GM12892 (cell line): ENCODE measurements at places on chromosomes 6 and 20.

- no peak for DNase-seq
These were observed 614.2 kb upstream of the CITED2 start for GRCh38 chr6:139988685-139989084.

DNA sequence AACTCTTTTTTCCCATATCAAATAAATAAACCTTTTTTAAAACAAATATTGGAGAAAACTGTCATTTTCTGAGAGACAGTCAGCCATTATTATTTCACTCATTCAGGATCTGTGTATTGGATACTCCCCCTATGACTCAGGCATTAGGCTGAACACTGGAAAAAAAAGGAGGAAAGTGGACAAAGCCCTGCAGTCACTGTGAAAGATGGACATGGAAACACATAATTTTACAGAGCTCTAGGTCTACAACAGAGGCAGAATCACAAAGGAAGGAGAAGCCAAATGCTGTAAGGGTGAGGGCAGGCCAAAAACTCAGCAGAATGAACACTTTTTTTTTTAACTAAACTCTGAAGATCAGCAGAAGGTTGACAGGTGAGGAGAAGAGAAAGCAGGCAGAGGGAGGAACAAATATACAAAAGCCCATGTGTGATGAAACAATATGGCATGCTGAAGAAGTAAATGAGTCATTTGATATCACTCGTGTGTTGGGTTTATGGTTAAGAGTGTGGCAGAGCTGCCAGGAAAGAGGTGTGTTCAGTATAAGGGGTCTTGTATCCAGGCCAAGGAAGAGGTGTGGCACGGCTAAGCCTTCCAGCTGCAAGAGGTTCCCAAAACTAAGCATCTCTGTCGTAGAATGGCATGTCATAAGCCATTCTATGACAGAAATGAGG lies 39.1 kb downstream of the EPB41L2 start:
- DNase-seq: no peak

- DNase-seq: no peak
These were observed 462.5 kb upstream of the BTBD3 start for GRCh38 chr20:11454966-11455799.

DNA sequence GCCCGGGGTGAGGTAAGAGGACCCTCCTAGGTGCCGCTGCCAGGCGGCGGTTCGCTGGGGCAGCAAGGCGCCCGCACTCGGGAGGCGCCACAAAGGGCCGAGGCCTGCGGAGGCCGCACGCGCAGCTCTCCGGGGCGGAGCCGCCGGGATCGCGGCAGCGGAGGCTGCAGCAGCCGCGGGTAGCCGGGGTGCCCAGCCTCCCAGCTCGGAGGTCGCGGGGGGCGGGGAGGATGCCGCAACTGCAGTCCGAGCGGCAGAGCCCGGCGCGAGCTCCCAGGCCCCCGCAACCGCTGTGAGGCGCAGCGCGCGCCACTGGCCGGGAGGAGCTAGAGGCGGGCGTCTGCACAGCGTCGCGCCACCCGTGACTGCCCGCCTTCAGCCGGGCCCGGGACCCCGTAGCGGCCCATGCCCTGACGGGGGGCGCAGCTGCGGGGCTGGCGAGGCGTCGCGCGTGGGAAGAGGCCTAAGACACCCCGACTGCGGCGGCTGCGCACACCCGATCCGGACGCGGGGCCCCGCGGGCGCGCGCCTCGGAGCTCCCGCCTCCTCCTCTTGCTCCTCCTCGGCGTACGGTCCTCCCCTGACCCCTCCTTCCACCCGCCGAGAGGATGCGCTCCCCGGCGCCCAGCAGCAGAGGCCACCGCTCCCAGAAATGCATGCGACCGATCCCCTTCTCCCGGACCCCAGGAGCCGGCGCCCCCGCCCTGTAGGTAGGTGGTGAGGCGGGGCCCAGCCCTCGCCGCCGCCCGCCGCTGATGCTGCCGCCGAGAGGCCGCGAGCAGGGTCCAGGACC lies at the start of gene NCOA7:
Gene NCOA7 (plus strand): TSS at position 603 of the 793 bp plus-strand sequence. CDS start 24,395 bp downstream, outside the sequence.
- DNase-seq: peak; percentile 71

DNA sequence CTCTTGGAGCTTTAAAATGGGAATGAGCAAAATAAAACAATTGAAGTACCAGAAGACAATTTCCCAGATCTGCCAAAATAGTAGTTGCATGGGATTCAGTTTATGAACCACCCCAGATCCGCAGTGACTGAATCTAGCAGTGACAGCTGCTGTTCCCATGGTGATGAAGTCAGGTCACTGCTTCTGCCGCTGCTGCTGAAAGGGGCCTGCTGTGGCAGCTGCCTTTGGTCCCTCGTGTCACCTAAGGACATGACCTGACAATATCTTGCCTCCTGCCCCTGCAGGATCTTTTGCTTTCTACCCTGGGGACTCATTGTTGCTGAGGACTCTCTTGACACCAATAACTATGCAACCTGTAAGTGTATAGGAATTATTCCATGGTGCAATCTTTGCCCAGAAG lies 34.3 kb upstream of the OGFRL1 start:
- DNase-seq: no peak

- DNase-seq: no peak
These were observed 24.7 kb upstream of the PHF3 start for GRCh38 chr6:63610944-63611343.

DNA sequence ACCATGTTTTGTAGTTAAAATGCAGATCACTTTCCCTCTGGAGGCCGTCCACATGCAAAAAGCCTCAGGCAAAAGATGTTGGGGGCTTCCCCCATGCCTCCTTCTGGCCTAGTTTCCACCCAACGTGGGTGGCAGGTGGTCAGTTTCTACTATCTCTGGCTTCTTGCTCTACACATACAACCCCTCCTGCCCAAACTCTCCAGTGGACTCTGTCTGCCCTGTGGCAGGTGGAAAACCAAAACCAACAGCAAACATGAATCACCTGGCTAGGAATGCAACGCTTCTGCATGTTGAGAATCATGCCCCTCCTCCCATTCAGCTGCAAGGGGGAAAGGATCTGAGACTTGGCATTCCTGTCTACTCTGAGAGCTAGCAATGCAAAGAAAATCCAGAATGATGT lies 94.8 kb downstream of the MBOAT1 start:
- no peak for DNase-seq

DNA sequence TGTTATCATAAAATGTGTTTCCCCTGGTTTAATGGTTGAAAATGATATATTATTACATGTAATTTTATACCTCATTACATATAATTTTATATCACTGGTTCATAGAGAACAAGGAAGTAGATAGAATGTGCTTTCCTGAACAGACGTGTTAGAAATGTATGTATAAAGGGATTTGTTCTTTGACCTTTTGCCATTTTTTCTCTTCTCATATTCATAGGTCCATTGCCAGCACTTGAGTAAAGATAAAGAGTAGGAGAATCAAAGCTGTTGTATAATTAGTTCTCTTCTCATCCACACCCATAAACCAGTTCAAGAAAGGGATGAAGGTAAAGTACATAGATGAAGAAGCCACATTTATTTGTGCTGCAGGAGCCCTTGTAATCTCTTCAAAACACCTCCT lies 46.7 kb downstream of the RNF217 start:
- no peak for DNase-seq

- DNase-seq: no peak
These were observed 230.6 kb downstream of the FNDC1 start for GRCh38 chr6:159399751-159400221.

DNA sequence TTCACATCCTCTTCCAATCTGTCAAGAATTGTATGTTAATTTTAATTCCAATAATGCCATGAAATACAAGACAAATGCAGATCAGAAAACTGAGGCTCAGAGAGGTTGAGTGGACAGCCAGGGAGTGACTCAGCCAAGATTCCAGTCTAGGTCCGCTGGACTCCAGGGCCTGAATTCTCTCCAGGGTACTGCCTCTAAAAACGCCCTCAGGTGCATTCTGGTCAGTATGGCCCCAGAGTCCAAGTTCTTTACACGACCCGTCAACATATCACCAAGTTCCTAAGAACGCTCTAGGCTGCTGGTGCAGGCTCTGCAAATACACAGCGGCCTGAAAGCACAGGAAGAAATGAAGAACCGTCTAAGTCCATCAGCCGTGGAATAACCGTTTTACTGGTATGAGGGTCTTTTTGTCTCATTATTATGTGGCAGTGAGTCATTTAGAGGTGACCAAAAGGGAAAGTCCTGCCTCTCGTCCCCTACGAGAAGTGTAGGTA lies 709 bp upstream of the ASXL1 start:
- no peak for DNase-seq

GRCh38 chr6:5782783-5783547 lies 223.8 kb downstream of the NRN1 start:
- no peak for DNase-seq

DNA sequence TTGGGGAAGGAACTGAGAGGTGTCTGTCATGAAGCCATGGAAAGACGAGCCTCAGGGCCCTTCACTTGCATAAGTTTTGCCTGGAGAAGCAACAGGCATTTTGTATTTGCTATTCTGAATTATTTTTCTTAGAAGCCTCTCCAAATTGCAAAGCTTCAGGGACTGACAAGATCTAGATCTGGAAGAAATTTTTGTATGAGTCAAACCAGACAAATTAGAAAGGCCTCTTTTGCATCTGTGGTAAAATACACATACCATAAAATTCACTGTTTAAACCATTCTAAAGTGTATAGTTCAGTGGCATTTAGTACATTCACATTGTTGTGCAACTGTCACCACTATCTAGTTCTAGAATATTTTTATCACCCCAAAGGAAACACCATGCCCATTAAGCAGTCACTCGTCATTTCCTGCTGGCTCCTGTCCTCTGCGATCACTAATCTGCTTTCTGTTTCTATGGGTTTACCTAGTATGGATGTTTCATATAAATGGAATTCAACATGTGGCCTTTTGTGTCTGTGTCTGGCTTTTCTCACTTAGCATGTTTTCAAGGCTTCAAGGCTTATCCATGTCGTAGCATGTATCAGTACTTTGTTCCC lies 269.1 kb downstream of the PHF3 start:
- DNase-seq: no peak

DNA sequence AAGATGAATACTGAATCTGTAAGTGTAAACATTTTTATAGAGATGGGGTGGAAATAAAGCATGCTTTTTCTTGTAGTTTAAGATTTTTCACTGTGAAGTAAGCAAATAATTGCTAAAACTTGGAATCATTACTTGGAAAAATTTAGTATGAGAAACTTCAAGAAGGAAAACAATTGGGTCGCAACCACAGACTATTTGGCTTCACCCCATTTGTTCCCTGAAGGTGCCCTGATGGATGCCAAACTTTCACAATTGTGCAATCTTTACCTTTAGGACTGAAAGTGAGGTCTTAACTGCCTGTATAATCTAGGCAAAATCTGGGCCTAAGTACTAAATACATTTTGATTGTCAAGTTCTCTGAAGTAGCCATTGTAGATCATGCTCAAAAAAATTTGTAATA lies 330.1 kb downstream of the HDGFL1 start:
- no peak for DNase-seq

- DNase-seq: peak; percentile 74
These were observed 21.0 kb downstream of the PIGT start for GRCh38 chr20:45436732-45437485.

- DNase-seq: no peak
These were observed 232.4 kb upstream of the RSPO3 start for GRCh38 chr6:126886106-126886505.

DNA sequence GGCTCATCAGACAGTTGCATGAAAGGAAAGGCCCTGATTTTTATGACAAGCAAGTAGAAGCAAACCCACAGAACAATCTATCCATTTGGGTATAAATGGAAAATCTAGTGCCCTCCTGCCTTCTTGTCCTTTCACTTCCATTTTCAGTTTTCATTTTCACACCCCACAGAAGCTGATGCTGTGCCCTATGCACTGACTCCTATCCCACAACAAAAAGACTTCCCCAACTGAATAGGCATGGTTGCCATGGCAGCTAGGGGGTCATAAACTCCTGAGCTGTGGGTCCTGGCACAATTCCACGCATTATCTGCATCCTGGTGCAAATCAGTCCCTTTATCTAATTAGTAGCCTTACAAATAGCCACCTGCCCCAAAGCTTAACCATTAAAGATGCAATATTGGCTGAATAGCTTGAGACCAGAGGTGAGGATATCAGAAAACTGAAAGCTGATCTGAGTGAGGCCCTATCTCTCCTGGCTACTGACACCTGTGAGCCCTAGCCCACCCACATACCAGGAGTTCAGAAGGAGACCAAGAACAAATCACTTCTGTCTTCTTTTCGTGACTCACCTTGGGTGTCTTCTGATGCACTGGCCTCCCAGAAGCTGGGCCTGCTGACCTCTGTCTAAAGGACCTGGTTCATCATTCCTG lies 34.9 kb upstream of the HEY2 start:
- DNase-seq: no peak

GRCh38 chr6:48764286-48765044 lies 653.5 kb upstream of the PTCHD4 start:
- DNase-seq: no peak

GRCh38 chr6:144601221-144601620 lies 316.1 kb downstream of the UTRN start:
- DNase-seq: no peak

GRCh38 chr6:119584088-119584487 lies 234.5 kb upstream of the MAN1A1 start:
- no peak for DNase-seq

DNA sequence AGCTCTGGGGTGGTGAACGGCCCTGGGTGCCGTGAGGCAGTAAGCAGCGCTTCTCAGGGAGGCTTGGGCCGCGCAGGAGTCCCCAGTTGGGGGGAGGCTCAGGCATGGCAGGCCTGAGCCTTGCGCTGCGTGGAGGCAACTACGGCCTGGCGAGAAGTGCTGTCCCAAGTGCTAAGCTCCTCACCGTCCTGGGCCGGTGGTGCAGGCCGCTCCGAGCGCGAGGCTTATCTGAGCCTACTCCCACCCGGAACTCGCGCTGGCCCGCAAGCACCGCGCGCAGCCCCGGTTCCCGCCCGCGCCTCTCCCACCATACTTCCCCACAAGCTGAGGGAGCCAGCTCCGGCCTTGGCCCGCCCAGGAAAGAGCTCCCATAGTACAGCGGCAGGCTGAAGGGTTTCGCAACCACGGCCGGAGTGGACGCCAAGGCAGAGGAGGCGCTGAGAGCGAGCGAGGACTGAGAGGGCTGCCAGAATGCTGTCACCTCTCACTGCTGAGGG lies 1.8 kb upstream of the WRNIP1 start:
- DNase-seq: no peak

DNA sequence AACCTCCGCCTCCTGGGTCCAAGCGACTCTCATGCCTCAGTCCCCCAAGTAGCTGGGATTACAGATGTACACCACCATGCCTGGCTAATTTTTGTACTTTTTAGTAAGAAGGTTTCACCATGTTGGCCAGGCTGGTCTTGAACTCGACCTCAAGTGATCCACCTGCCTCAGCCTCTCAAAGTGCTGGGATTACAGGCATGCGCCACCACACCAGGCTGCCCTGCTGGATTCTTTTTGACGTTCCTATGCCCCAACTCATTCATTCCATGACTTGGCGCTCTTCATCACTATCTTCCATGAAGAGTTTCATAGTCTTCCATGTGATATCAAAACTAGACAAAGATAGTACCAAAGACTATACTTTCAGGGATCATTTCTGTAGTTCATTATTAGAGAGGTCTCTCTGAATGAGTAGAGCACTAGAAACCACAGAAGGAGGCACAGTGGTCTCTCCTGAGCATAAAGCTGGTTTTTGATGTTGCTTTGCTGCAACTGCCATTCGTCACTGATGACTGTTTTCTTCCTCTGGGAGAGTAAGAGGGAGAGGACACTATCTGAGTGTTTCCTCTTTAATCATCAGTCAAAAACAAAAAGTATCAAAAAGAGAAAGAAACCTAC lies 23.5 kb downstream of the DNAAF9 start:
- DNase-seq: no peak

GRCh38 chr20:19922716-19923115 lies 94.4 kb upstream of the NAA20 start:
- no peak for DNase-seq

- DNase-seq: no peak
These were observed 38.0 kb downstream of the YTHDF1 start for GRCh38 chr20:63177785-63178445.
